ENCODE measurements at places on chromosomes 11 and 22.

DNA sequence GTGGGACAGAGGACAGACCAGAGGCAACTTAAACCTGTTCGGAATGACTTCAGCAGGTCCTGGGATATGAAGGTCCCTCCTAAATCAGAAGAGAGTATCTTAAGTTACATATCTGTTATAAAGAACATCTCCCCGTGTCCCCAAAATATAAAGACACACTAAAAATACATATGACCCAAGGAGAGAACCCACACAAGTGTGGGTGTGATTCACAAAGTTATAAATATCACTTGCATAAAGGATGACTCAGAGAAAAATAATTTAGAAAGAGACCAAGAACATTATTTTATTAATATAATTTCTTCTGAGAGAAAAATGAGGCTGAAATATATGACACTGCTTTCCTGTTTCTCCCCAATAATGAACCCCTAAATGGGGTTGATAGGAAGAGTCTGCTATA, 14.2 kb downstream of the OR5B21 start:
- DNase-seq = peak; percentile 42

GRCh38 chr22:27115816-27116256, 458.4 kb downstream of the MIAT start:
- peak; percentile 81 for DNase-seq

DNA sequence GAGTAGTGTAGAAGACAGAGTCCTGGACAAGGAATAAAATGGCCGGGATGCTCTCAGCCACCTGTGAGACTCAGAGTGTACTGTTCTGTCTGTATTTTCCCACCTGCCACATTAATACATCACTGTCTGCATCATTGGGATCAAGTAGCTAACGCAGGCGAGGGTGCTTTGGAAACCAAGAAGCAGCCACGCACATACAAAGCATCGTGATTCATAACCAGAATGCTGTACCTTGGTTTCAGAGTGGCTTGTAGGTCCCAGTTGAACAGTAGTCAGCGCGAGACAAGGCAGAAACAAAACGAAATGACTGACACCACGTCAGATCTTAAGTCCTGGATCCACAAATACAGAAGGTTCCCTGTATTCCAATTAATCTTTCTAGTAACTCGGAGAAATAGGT, 198.3 kb downstream of the GRIK4 start:
- no peak for DNase-seq

GRCh38 chr11:80816966-80817365, 1376.1 kb upstream of the TENM4 start:
- no peak for DNase-seq

GRCh38 chr22:45125188-45125587, 38.5 kb upstream of the NUP50 start:
- DNase-seq = peak; percentile 74

DNA sequence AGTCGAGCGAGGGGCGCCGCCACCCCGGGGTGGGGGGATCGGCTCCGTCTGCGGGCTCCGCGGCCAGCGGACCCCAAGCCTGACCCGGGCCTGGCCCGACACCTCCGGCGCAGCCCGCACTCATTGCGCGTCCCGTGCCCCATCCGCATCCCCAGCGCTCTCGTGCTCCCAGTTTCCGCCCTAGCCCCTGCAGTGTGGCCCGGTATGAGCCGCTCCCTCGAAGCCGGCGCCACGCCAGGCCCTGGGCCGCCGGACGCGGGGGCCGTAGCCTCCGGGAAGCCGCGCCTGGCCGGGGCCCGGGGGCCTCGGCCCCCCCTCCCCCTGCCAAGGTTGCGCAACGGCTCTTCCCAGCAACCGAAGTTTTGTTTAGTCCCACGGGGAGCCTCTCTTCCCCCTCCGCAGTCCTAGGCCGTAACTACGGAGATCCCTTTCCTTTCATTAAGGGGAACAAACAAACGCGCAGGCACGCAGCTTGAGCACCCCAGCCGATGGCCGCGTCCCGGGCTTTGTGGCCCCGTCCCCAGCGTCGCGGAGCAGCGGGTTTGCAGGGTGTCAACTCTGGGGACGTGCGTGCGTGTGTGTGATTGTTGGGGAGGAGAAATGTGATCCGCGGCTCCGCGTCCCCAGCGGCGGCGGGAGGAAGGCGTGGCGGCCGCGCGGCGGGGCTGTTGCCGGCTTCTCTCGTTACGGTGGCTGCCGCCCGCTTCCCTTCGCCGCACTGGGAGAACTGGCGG, 883 bp downstream of the HIPK3 start:
- DNase-seq = peak; percentile 88

DNA sequence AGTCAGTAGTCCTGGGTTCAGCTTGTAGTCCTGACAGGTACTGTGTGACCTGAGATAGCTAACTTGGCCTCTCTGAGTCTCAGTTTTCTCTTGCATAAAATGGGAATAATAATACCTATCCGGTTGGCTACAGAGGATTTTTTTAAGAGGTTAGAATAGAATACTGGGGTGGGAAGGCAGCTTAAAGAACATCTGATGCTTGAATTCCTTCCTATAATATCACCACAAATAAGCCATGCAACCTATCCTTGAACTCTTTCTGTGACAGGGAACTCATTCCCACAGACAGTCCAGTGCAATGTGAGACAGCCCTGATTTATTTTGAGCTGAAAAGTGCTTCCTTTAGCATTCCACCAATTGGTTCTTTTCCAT, 110.1 kb downstream of the CCDC81 start:
- peak; percentile 69 for DNase-seq

DNA sequence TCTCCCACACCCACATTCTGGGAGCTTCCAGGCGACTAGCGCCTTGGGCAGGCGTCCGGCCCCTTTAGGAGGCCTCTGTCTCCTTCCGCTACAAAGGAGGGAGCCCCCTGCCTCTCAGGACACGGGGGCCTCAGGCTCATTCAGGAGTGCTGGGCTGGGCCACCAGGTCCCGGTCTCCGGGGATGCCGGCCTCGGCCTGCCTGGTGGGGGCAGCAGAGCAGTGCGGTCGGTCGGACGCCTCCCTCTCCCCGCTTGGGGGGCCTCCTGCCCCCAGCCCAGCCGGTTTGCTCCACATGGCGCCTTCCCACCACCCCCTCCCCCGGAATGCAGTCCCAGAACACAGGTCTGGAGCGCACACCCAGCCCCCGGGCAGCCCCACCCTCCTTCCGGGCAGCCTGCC, 21.9 kb downstream of the MRPL23 start:
- DNase-seq = no peak

DNA sequence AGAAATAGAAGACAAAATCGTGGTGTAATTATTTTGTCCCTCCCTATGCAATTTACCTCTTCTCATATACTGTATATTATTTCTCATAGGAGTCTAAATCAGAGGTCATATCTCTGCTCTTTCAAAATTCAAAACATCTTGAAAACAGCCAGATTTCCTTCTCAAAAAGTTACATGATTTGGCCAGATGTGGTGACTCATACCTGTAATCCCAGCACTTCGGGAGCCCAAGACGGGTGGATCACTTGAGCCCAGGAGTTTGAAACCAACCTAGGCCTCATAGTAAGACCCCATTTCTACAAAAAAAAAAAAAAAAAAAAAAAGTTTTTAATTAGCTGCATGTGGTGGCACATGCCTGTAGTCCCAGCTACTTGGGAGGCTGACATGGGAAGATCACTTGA, 29.0 kb upstream of the DNAJB7 start:
- DNase-seq = peak; percentile 61

GRCh38 chr11:61744609-61745156, 7.8 kb upstream of the MYRF start:
- no peak for DNase-seq

DNA sequence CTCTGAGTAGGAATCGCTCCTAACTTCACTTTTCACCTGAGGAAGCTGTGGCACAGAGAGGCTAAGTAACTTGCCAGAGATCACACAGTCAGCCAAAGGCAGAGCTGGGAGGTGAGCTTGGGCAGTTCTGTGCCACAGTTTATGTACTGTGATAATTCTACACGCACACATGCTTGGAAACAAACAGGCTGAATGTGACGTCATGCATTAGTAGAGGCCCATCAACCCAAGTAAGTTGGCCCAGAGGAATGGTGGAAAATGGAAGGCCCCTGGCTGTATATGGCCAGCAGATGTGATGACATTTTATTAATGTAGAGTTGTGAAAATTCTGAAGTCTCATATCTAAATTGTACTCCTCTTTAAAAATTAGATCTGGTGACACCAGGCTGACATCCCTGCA, 394.0 kb downstream of the MIAT start:
- DNase-seq = no peak

DNA sequence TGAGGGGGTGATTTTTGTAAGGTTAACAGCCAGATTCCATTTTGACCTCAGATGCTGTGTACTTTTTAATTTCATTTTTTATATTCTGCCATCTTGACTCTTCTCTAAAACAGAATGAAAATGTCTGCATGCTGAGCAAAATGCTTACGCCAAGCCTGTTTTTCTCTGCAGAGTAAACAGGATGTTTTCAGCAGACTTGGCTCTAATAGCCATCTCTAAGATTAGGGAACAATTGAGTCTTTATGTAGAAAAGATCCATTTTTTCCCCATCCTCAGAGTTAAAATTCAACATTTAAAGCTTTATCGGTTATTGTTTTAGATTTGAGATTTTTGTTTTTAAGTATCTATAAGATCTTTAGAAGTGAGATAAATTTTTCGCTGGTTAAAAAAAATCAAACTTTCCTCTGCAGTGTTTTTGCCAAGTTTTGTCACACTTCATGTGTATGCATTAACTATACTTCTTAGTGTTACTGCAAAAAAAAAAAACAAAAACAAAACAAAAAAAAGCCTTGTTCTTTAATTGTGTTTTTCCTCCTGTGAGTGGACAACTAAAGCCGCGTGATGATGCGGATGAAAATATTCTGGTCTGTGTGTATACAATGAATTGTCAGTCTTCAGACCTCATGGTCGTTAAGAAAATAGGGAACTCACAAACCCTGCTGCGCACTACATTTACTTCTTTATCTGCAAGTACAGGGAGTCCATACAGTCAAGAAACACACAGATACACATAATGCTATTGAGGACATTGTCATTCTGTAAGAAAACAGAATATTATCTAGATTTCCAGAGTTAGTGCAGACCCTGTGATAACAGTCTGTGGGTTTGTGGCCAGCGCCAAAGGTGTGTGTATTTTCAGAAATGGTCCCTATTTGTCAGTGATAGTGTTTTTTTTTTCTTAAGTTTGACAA, 17.5 kb upstream of the ADSL start:
- no peak for DNase-seq

DNA sequence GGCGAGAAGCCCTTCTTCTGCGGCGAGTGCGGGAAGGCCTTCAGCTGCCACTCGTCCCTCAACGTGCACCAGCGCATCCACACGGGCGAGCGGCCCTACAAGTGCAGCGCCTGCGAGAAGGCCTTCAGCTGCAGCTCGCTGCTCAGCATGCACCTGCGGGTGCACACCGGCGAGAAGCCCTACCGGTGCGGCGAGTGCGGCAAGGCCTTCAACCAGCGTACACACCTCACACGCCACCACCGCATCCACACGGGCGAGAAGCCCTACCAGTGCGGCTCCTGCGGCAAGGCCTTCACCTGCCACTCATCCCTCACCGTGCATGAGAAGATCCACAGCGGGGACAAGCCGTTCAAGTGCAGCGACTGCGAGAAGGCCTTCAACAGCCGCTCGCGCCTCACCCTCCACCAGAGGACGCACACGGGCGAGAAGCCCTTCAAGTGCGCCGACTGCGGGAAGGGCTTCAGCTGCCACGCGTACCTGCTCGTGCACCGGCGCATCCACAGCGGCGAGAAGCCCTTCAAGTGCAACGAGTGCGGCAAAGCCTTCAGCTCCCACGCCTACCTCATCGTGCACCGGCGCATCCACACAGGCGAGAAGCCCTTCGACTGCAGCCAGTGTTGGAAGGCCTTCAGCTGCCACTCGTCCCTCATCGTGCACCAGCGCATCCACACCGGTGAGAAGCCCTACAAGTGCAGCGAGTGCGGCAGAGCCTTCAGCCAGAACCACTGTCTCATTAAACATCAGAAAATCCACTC, 12.2 kb downstream of the ZNF74 start:
- no peak for DNase-seq

All from iris pigment epithelial cell (primary cell).